Brain (organoid and tissue), 16 donors: ENCODE measurements at places on chromosomes 4 and X. TPM values are rescaled to one million over a fixed set of nuclear protein-coding genes. Genes with fewer than 3 reads are reported as not detected.
A peak's percentile ranks its signal among the peaks of the same experiment; 100 is the strongest.

Gene RTL5
- polyA plus RNA-seq, result 38.0 TPM

Gene RPA4
- polyA plus RNA-seq, result not detected

Gene C4orf50
- 1.0 TPM for polyA plus RNA-seq

Gene TAPT1
- polyA plus RNA-seq, result 36.0 TPM

Gene NUDT9
- polyA plus RNA-seq, result 24.9 TPM

GRCh38 chr4:148847544-148848255 is 405.5 kb upstream of the NR3C2 start:
- DNase-seq, result no peak

GRCh38 chr4:138522366-138522765 is 280.2 kb upstream of the SLC7A11 start:
- DNase-seq, result no peak

GRCh38 chrX:119635799-119636198 is 29.6 kb upstream of the NKRF start:
- DNase-seq, result no peak

GRCh38 chr4:115154826-115155225 is 41.4 kb upstream of the NDST4 start:
- peak; percentile 45 for DNase-seq

- no peak for DNase-seq
These were observed 230.3 kb upstream of the PGRMC2 start for GRCh38 chr4:128517739-128518510.

DNA sequence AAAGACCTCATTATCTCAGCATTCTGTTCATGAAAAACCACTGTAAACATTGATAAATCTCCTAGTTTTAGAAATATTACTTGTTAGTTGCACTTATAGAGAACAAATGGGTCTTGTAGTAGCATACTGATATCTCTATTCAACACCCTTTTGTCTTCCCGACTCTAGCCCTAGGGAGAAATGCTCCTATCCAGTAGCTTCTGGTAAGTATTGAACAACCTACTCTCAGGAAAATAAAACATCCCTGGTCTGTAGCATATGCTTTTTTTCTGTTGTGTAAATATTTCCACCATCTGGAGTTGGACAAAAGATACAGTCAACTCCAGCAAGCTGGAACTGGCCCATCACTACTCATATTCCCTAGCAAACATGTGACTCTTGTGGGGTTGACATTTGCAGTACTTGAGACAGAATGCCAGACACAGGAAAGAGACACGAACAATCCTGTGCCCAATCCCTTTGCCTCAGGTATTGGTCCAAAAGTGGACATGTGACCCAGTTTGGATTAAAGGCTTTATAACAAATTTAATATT is 188.2 kb downstream of the GC start:
- no peak for DNase-seq

GRCh38 chrX:142363501-142363900 is 158.4 kb upstream of the MAGEC2 start:
- DNase-seq, result peak; percentile 58

DNA sequence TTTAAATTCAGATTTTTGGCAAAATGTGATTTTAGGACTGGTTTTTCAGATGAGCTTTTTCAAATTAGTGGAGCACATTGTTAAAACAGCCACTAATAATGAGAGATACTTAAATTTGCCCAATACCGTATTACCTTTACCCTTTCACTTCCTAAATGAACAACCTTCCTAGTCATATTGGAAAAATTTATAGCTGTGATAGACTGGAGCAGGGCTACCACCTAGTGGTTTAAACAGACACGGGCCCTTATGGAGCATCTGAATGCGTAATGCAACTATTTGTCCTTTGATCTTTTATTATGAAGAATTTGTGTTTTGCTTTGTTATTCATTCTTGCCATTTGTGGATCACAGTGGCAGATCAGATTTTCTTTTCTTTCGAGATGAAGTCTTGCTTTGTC is 72.7 kb downstream of the KDM6A start:
- DNase-seq, result no peak

- no peak for DNase-seq
These were observed 127.5 kb upstream of the OTUD4 start for GRCh38 chr4:145307763-145308430.

GRCh38 chr4:89904524-89904923 is 9.9 kb downstream of the MMRN1 start:
- no peak for DNase-seq

GRCh38 chrX:19829814-19830213 is 57.6 kb downstream of the SH3KBP1 start:
- DNase-seq, result no peak

- no peak for DNase-seq
These were observed 47.9 kb upstream of the QRFPR start for GRCh38 chr4:121428721-121429120.

- DNase-seq, result peak; percentile 37
These were observed 711.2 kb downstream of the ADGRL3 start for GRCh38 chr4:61911313-61911756.

- DNase-seq, result no peak
These were observed 135.1 kb downstream of the PLS3 start for GRCh38 chrX:115696039-115696438.

DNA sequence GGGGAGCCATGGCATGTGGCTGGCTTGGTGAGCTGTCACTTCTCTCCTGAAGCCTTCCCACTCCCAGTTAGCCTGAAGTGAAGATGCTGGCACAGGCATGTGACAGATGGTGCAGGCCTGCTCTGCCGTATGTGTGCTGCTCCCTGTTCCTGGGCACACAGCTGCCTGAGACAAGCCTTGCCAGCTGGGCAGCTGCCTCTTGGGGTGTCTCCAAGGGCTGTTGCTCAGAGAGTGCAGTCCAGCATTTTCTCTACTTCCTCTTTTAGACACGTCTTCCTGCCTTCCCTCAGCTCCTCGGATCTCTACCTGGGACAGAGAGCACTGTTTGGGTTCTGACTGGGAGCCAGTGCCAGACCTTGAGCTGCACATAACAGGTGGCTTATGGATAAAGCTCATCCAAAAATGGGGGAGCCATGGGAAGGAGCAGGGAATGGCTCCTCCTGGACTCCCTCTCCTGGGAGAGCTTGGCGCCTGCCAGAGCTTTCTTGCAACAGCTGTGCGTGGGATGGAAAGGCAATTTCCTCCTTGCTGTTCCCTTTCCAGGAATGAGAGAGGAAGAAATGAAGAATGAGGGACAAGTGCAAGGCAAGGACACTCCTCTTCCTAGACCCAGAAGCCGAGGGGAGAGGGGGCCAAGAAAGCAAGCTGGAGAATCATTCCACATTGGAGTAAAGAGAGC is 132.9 kb downstream of the MSL3 start:
- peak; percentile 96 for DNase-seq

- DNase-seq, result no peak
These were observed 47.7 kb upstream of the MAN2B2 start for GRCh38 chr4:6527259-6527658.

DNA sequence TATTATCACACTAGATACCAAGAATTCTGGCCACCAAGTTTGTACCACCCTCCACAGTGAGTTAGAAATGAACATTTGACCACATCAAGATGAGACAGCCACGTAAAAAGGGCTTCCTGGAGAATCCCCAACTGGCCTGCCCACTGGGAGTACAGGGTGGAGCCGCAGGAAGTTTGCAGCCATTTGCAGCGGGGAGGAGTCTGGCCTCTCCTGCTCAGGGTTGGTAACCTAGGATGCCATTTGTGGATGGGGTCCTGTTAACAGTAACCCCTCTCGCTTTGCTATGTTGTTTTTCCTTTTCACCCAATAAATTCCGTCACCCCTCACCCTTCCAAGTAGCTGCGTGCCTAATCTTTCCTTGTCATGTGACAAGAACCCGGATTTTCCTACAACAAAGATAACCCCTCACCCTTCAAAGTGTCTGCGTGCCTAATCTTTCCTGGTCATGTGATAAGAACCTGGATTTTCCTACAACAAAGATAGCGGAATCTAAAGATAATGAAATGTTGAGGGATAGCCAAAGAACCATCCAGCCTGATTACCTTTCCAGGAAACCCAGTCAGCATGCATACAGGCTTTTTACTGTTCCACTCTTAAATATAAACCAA is 245.4 kb downstream of the NAF1 start:
- DNase-seq, result no peak

DNA sequence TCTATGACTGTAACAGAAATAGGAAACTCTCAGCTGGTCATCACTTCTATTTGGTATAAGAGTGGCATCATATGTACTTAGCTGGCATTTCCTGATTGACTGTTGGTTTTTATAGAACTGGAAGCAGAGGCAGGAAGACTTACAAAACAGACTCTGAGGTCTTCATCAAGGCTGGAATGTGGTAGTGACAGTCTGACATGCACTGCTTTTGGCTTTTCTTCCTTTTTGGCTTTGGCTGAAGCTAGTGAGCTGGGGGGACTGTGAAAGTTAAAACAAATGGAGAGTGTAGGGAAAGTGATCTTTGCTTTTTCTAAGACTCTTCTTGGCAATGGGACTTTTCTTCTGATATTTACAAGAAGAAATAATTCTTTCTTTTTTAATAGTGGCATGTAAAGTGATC is 121.1 kb upstream of the SLC4A4 start:
- DNase-seq, result peak; percentile 33

DNA sequence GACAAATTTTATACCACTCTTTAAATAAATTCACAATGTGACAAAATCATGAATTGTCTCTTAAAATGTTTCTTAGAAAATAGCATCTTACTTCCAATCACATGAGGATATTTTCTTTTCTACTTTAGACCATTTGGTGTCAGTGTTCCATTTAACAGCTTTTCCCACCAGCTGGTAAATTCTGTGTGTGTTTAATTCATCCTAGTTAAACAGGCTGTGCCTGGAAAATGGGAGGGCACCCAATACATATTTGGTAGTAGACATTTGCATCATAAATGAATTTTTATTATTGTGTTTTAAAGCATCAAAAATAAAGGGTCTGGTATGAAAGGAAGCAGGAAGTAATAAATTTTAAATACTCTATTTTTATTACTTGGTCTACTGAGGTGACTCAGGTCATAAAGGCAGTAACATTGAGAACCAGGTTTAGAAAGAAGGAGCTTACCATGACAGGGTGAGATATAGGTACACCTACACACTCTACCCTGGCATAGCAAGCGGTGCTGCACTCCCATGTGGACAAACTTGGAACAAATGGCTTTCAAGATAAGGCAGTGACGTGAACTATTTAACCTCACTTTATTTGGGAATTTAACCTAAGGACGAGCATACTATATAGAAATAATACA is 344.5 kb downstream of the BMPR1B start:
- peak; percentile 90 for DNase-seq
